Stimulated activated CD4-positive, alpha-beta T cell treated with anti-CD3 and anti-CD28 coated beads, TNF-alpha, amount 100 ng/mL, for 1 hour (primary cell): ENCODE measurements at places on chromosomes 6 and 20.

- DNase-seq: no peak
Measured at GRCh38 chr6:140436023-140436811, 1061.8 kb upstream of the CITED2 start.

DNA sequence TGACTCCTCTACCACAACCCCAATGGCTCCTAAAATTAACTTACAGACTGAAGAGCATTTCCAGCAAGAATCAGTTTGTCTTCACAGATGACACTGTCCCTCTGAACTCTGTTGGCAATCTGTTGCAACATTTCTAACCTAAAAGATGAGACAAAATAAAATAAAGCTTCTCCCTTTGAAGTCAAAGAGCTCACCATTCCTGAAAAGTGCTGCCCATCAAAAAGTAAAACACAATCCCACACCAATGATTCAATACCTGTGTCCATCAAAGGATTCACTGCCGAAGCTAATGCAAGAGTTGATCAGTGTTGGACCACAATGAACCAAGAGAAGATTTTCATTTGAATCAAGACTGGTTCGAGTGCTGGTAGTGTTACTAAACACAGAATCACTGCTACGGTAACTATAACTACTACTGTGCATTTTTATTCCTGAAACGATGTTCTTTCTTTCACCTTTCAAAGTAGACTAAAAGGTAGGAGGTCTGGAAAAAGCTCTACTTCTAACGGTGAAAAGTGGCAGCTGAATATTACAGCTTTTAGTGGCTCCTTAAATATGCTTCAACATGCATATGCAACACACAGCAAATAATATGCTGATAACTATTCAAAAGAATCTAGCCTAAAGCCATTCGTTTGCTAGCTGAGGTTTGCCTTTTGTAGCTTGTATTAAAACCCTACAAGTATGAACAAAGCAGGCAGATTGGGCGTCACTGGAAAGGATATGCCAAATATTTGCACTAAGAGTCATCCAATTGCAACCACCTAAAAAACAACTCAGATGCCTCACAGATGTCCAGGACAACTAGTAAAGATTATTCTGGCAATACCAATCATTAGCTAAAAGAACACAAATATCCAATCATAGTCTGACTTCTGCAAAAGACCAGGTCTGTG is at the start of gene DST:
TSS of gene DST (minus strand) at position 524 of the 896 bp plus-strand sequence.
- DNase-seq: no peak

DNA sequence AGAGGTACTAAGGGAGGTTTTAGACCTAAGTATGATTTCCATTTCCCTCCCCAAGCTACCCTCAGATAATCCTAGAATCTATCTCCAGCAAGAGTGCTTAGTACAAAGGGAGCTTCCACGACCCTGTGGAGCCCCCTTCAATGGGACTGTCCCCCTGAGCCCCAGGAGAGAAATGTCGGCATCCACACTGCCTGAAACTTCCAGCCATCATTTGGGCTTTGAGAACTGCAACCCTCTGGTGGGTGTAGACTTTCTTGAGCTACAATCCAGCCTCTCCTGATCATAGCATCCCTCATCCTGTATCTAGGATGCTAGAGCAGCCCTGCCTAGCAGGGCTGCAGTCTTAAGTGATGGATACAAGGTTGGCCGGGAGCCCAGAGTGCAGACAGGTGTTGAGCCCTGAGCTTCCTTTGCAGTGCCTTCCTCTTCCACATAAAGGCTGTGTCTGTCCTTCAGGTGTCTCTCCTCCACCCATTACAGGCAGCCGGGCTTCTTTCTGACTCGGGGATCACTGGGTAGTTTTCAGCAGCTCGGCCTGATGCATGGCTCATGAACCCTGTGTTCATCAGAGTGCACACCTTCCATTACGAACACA is 424.5 kb downstream of the PREX1 start:
- no peak for DNase-seq

GRCh38 chr6:484746-485145 is 93.2 kb downstream of the IRF4 start:
- DNase-seq: no peak

DNA sequence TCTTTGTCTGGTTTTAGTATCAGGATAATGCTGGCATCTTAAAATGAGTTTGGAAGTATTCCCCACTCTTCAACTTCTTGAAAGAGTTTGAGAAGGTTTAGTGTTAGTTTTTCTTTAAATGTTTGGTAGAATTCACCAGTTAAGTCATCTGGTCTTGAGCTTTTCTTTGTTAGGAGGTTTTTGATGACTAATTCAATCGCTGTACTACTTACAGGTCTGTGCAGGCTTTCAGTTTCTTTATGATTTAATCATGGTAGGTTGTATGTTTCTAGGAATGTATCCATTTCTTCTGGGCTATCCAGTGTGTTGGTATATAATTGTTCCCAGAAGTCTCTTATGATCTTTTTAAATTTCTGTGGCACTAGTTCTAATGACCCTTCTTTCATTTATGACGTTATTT is 215.5 kb downstream of the LRFN2 start:
- no peak for DNase-seq

DNA sequence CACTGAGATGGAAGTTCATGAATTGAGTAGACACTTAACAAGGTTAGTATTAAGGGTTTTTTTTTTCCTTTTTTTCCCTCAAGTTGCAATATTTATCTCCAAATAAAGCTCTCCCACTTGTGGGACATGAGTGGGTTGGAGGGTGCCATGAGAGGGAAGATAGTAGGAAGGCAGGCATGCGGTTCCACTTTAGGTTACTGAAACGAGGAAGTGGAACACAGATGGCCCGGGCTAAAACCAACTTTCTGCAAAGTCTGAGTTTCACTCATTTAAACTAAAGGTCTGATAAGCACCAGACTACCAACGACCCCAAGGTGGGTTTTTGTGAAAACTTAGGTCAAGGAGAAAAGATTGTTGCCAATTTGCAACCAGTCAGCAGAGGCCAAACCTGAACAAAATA is 42.2 kb downstream of the TBC1D7 start:
- DNase-seq: no peak

DNA sequence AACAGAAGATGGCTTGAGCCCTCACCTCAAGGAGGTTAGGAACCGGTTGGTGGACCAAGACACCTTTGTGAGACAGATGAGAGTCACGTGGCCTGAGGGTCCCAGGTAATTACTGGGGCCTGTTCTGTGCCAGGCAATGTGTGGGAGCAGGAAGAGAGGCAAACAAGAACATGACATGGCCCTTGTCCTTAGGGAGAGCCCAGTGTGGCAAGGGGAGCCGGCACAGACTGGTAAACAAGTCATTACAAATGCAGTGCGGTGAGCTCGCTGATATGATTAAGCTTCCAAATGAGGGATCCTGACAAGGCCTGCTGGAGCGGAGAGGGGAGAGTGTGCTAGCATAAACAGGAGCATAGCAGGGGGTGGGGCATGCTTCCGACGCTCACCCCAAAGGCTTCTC is 55.6 kb downstream of the ZNF831 start:
- DNase-seq: no peak

DNA sequence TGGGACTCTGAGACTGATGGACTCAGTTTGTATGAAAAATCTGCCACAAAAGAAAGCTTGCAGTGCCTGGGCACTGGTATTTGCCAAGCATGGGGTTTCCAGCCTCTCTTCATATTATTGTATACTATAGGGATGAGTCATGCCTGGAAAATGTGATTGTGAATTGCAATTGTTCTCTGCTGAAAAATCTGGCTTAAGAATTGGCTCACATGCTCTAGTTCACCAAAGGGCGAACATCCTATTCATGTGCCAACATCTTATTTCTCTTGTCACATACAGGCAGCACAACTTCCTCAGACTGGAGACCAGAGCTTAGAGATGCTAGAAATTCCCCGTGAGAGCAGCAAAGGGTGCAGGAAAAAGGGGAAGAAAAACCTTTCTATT is 103.6 kb upstream of the KCNK16 start:
- no peak for DNase-seq

DNA sequence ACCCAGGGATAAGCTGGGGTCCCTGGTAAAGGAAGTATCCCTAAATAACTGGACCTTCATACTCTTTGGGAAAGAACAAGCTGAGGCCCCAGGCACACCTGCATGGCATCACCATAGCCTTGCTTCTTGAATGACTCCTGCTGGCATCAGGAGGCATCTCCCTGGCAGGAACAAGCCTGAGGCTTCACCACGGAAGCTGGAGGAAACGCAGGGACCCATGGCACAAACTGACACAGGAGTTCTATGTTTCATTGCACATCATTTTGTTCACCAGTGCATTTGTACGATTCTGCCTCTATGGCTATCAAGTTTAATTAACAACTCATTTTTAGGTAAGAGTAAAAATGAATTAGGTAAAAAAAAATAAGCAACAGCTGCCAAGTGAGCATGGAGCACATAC is 619 bp upstream of the PDE7B start:
- no peak for DNase-seq

DNA sequence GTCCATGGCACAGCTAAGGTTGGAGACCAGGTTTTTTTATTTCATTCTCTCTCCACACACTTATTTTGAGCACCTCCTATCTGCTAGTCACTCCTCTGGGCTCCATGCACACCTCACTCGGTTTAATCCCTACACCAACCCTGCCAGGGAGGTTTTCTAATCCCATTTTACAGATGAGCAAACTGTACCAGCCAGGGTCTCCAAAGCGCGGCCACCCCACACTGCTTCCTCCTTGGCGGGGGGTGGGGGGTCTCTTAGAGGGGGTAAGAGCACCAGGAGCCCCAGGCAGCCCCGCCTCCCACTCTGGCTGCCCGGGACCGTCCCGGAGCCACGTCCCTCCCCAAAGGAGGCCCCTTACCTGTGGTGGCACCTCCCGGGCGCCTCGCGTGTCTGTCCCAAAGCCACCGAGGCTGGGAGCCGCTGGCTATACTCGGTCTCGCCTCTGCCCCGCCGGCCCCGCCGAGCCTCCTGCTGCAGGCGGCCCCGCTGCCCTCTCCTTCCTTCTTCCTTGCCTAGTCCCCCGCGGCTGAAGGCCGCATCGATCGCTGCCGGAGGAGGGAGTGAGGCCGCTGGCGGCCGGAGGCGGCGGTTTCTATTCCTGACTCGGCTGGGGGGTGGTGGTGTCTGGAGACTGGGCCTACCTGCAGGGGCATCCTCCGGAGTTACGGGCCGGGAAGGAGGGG is at the start of gene KCNS1:
TSS of gene KCNS1 (minus strand) at position 565 of the 683 bp plus-strand sequence. CDS start 1,891 bp downstream, outside the sequence.
- DNase-seq: no peak

- DNase-seq: no peak
Measured at GRCh38 chr6:154513601-154514320, 3.3 kb upstream of the CNKSR3 start.

DNA sequence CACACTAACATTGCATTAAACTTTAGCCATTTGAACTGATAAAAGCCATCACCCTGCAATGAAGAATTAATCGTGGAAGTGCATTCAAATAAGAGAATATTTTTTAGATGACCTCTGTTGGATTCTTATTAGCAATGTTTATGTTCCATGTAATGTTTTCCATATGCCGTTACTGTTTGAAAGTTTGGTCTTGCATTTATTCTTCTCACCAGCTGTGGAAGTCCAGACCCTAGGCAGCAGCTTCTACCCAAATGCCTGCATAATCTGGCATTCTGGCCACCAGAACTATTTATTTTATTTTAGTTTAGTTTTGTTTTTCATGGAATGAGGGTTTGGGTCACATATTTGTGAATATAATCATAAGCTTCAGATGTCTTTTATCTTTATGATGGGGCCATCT is 140.4 kb downstream of the SAMD5 start:
- DNase-seq: no peak

DNA sequence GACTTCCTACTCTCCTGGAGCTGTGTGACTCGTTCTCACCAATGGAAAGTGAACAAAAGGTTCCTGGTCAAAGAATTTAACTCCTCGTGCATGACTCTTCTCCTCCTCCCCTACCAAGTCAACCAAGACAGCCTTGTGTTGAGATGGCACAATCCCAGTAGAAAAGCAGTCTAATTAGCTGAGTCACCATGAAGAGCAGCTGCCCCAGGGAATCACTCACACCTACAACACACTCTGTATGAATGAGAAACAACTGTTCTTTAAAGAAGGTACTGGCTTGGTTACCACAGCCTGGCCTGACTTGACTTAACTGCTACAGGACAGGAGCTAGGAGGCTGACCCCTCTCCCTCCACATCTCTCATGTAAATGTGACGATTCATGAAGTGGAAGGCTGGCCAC is 2.9 kb upstream of the HLA-DOB start:
- no peak for DNase-seq

GRCh38 chr6:147106759-147107401 is 97.3 kb upstream of the STXBP5 start:
- DNase-seq: no peak

GRCh38 chr6:34017106-34017805 is 128.6 kb downstream of the GRM4 start:
- no peak for DNase-seq

DNA sequence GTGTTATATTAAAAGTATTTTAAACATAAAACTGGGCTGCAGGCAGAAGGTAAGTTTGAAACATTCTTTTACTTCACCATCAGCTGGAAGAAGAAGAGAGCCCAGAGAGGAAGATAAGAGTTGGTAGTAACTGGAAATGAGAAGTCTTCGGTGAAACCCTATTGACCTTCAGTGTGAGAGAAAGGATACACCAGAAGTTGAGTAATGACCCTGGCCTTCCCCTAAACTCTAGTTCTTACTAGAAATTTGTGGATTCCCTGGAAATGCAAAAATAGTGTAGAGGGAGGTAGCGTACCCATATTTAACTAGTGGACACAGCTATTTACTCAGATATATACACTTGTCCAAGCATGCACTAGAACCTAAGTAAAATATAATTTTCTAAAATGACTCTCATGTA is 8.0 kb upstream of the EPM2A start:
- DNase-seq: no peak

DNA sequence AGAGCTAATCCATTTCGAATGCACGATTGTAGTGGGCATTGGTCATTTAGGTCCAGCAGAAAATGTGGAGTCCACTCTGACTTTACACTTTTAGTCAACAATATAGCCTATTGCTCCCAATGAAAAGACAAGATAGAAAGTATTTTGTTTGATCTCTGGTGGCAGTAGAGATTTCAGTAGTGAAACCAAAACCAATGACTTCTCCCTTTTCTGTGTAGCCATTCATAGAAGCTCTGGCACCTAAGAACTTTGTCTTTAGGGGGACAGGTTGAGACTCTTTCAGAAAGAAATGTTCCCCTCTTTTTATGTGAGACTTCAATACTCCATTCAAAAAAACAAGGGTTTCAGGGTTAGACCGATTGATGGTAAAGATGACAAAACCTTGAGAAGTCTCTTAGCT is 510.8 kb upstream of the POU3F2 start:
- DNase-seq: no peak

- no peak for DNase-seq
Measured at GRCh38 chr6:3849681-3850450, 693 bp downstream of the FAM50B start.

DNA sequence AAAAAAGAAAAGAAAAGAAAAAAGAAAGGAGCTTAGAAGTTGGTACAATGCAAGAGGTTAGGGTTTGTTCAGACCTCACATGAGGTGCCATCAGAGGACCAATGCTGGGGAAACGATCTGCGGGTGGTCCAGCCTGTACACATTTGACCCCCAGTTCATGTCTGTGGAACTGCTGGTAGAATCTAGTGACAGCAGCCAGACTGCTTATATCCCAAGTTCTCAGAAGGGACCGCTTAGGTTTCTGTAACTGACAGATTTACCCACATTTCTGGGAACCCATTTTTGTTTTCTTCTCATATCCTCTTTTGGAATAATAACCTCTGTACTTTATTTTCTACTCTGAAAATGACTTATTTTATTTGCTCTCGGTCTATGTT is 4.7 kb downstream of the PPP1R18 start:
- no peak for DNase-seq

- DNase-seq: no peak
Measured at GRCh38 chr6:32827025-32827424, 10.2 kb upstream of the HLA-DOB start.
